ENCODE measurements at places on chromosomes 3 and 15. TPM values are rescaled to one million over a fixed set of nuclear protein-coding genes. Genes with fewer than 3 reads are reported as not detected.

The ILDR1 gene
- 0.21 TPM for total RNA-seq

The CRYBG3 gene
- 5.6 TPM for total RNA-seq

The ATXN7 gene
- 121 TPM for total RNA-seq

The MKRN3 gene
- total RNA-seq, result 1.6 TPM

The PARP9 gene
- total RNA-seq, result 25.6 TPM
